Activated naive CD4-positive, alpha-beta T cell treated with anti-CD3 and anti-CD28 coated beads for 36 hours (primary cell): ENCODE measurements at places on chromosomes 13 and 19. TPM values are rescaled to one million over a fixed set of nuclear protein-coding genes. Genes with fewer than 3 reads are reported as not detected.

DNA sequence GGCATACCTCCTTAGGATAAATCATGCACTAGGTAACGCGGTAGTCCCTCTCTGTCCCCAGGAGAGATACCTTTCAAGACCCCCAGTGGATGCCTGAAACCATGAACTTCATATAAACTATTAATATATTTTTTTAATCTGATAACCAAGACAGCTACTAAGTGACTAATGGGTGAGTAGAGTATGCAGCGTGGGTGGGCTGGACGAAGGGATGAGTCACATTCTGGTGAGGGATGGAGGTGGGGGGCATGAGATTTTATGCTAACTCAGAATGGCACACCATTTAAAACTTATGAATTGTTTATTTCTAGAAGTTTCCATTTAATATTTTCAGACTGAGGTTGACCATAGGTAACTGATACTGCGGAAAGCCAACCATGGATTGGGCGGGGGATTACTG, 46.2 kb downstream of the CDK8 start:
- peaks cover 12% of the 10 kb centered on the region for H3K36me3 ChIP-seq
- H3K4me1 ChIP-seq, result peaks cover 38% of the 10 kb centered on the region
- H3K27ac ChIP-seq, result no peak overlapping the region

GRCh38 chr13:72805676-72806346, 23.9 kb downstream of the PIBF1 start:
- no peak for DNase-seq
- H3K4me3 ChIP-seq, result no peak overlapping the region
- no peaks in the 10 kb centered on the region for H3K27me3 ChIP-seq
- H3K36me3 ChIP-seq, result peaks cover 36% of the 10 kb centered on the region
- no peak overlapping the region for H3K27ac ChIP-seq
- peaks cover 6% of the 10 kb centered on the region for H3K4me1 ChIP-seq

DNA sequence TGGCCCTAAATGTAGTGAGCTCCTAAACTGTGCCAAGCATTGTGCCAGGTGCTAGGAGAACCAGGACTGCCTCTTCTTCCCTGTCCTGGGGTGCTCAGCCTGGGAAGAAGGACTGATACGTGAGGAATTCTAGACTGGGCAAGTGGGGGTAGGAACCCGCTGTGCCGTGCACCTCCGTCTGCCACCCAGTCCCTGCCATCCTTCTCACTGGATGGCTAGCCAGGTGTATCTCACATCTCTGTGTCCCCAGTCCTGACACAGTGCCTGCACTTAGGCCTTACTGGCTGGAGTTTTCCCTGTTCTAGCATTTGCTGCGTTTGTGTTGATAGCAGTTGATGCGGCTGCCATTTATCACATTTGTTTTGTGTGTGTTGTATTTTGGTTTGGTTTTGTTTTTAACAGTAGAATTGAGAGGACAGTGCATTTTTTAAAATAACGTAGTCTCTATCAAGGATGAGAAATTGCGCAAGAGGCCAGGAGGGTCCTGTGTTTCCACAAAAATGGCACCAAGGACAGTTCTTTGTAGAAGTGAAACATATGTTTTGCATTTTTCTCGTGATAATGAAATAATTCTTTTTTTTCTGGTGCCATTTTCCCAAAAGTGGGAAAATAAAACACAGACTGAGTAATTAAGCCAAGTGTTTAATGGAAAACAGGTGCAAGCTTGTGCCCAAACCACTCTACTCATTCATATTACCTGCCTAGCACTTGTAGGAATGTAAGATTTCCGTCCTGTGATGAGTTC, 4.7 kb upstream of the GPR183 start:
- peaks cover 19% of the 10 kb centered on the region for H3K36me3 ChIP-seq
- no peak overlapping the region for H3K4me3 ChIP-seq
- H3K27me3 ChIP-seq, result no peaks in the 10 kb centered on the region
- peak overlapping the region; percentile 76 for H3K27ac ChIP-seq
- H3K4me1 ChIP-seq, result peaks cover 85% of the 10 kb centered on the region
- no peak for DNase-seq

GRCh38 chr19:3695986-3696659, 4.1 kb downstream of the PIP5K1C start:
- no peaks in the 10 kb centered on the region for H3K27me3 ChIP-seq
- no peak overlapping the region for H3K4me3 ChIP-seq
- no peak for DNase-seq
- peaks cover 36% of the 10 kb centered on the region for H3K4me1 ChIP-seq
- no peaks in the 10 kb centered on the region for H3K36me3 ChIP-seq
- no peak overlapping the region for H3K27ac ChIP-seq

NOVA2 gene
- total RNA-seq, result not detected

GDF15 gene
- not detected for total RNA-seq

CYP4F8 gene
- not detected for total RNA-seq

DNA sequence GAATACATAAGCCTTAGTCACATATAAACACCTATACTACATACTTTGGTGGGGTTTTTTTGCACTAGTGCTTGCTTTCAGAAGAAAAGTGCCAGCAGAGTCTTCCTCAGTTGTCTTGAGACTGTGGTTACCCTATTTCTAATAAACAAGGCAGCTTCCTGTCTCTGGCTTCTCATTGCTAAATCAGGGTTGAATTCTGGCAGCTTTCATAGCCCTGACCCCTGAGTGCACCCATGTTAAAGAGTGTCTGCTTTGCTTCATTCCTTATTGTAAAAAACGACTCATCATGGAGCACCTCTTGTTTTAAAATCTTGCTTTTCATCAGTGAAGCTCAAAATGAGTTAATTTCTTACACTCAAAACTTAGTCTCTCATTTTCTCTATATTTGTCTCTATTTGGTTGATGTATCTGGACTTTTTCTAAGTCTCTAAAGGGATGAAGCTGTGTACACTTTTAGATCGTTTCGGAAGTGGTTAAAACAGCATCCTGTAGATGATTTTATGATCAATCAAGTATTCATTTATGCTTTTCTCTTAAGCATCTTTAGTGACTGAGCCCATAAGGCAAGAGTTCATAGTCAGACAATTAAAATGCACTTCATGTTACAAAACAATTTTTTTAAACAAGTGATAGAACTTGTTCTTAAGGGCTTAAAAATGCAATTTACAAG, 72.1 kb downstream of the KLF12 start:
- no peaks in the 10 kb centered on the region for H3K27me3 ChIP-seq
- H3K4me1 ChIP-seq, result peaks cover 79% of the 10 kb centered on the region
- peak overlapping the region; percentile 86 for H3K27ac ChIP-seq
- peak overlapping the region; percentile 73 for H3K4me3 ChIP-seq
- H3K36me3 ChIP-seq, result peaks cover 4% of the 10 kb centered on the region
- DNase-seq, result peak; percentile 37

ZNF578 gene
- 0.32 TPM for total RNA-seq

- no peak overlapping the region for H3K4me3 ChIP-seq
- H3K27me3 ChIP-seq, result no peaks in the 10 kb centered on the region
- no peaks in the 10 kb centered on the region for H3K36me3 ChIP-seq
- no peak overlapping the region for H3K27ac ChIP-seq
- DNase-seq, result no peak
Observed at GRCh38 chr13:65756071-65756671, 1474.0 kb downstream of the PCDH9 start.

KLF16 gene
- total RNA-seq, result 13.5 TPM

- H3K36me3 ChIP-seq, result no peaks in the 10 kb centered on the region
- H3K27me3 ChIP-seq, result peaks cover 4% of the 10 kb centered on the region
- no peak overlapping the region for H3K4me3 ChIP-seq
- no peak for DNase-seq
- H3K4me1 ChIP-seq, result peaks cover 18% of the 10 kb centered on the region
- H3K27ac ChIP-seq, result no peak overlapping the region
Observed at GRCh38 chr19:7832009-7832408, 2.0 kb downstream of the EVI5L start.

FBN3 gene
- total RNA-seq, result not detected

ZNF841 gene
- 13.3 TPM for total RNA-seq

DNA sequence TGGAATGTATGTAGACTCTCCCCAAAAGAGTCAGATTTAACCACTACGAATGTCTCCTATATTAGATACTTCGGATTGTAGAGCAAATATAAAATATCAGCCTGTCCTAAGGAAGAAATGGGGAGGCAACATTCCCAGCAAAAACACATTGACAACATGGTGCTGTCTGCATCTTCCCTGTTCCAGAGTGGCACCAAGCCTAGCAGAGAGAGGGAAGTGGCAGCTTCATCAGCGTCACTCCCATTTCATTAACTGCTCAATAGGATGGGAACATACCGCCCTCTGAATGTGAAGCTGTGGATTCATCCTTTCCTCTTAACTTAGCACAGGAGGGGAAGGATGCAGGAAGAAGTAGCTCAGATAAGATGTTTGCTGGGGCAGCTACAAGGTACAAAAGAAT, 45.4 kb downstream of the MYO16 start:
- H3K36me3 ChIP-seq, result no peaks in the 10 kb centered on the region
- no peak overlapping the region for H3K27ac ChIP-seq
- H3K4me1 ChIP-seq, result peaks cover 9% of the 10 kb centered on the region
- H3K4me3 ChIP-seq, result no peak overlapping the region
- no peak for DNase-seq
- H3K27me3 ChIP-seq, result peaks cover 14% of the 10 kb centered on the region

DNA sequence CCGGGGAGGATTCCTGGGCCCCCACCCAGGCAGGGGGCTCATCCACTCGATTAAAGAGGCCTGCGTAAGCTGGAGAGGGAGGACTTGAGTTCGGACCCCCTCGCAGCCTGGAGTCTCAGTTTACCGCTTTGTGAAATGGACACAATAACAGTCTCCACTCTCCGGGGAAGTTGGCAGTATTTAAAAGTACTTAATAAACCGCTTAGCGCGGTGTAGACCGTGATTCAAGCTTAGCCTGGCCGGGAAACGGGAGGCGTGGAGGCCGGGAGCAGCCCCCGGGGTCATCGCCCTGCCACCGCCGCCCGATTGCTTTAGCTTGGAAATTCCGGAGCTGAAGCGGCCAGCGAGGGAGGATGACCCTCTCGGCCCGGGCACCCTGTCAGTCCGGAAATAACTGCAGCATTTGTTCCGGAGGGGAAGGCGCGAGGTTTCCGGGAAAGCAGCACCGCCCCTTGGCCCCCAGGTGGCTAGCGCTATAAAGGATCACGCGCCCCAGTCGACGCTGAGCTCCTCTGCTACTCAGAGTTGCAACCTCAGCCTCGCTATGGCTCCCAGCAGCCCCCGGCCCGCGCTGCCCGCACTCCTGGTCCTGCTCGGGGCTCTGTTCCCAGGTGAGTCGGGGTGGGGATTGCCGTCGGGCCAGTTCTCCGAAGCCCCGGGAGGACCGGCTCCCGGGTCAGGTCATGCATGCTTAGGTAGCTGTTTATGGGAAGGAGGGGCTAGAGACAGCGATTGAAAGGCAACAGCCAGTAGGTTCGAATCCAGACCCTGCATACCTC, at the start of gene ICAM1:
TSS of gene ICAM1 (plus strand) at position 505 of the 779 bp plus-strand sequence. CDS start at position 545, 40 bp downstream.
- H3K4me3 ChIP-seq, result peak within 1 kb of the TSS; percentile 78
- H3K27me3 ChIP-seq, result no peaks in the 10 kb centered on the region
- H3K4me1 ChIP-seq, result peaks cover 34% of the 10 kb centered on the region
- H3K36me3 ChIP-seq, result peaks cover 13% of the 10 kb centered on the region

GRCh38 chr13:50428183-50428877, 413.1 kb downstream of the KCNRG start:
- peaks cover 23% of the 10 kb centered on the region for H3K4me1 ChIP-seq
- H3K36me3 ChIP-seq, result no peaks in the 10 kb centered on the region
- H3K27ac ChIP-seq, result peak overlapping the region; percentile 74

APBA3 gene
- 30.0 TPM for total RNA-seq

DNA sequence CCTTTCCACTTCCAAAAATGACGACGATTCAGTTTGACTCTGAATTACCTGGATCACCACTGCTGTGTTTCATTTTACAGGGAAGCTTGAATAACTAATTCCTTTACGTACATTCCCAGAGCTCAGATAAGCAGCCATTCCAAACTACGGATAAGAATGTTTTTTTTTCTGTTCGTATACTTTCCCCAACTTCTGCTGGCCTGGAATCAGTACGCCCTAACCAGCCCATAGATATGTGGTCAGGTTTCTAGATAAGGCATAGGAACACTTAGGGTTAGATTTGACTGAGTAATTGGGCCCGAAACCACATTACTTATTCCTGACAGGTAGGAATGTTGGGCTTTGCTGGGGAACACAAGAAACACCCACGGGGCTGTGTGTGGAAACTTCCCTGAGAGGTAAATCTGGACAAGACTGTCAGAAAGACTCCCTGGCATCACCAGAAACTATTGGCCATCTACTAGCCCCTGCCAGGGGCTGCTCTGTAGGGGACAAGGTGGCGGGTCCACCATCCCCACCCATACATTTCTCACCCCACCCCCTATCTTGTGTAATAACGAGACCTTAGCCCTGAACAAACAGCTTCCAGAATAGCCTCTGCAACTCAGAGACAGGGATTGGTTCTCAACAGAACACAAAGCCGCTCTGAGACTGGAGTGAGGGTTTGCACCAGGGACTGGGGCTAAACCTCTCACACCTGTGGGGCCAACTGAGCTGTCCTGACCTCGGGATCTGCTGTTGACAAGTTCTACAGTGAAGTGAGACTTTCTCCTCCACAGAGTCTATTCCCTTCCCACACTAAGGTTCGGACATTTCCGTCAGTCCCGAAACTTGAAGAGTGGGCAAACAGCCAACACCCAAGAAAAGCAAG, 15.6 kb downstream of the RHPN2 start:
- DNase-seq, result no peak
- H3K27me3 ChIP-seq, result no peaks in the 10 kb centered on the region
- H3K4me3 ChIP-seq, result no peak overlapping the region
- no peaks in the 10 kb centered on the region for H3K4me1 ChIP-seq
- no peaks in the 10 kb centered on the region for H3K36me3 ChIP-seq
- no peak overlapping the region for H3K27ac ChIP-seq

GRCh38 chr13:85013006-85013405, 786.2 kb downstream of the SLITRK6 start:
- no peak overlapping the region for H3K27ac ChIP-seq
- H3K4me1 ChIP-seq, result no peaks in the 10 kb centered on the region
- H3K27me3 ChIP-seq, result no peaks in the 10 kb centered on the region
- H3K4me3 ChIP-seq, result no peak overlapping the region
- DNase-seq, result no peak
- H3K36me3 ChIP-seq, result no peaks in the 10 kb centered on the region
